Stimulated activated naive CD8-positive, alpha-beta T cell treated with anti-CD3 and anti-CD28 coated beads, Interleukin-15, Interleukin-2, amounts not matched to agents 100 U/mL and 50 U/mL, for 24 hours (primary cell): ENCODE measurements at places on chromosomes 11 and 22.

DNA sequence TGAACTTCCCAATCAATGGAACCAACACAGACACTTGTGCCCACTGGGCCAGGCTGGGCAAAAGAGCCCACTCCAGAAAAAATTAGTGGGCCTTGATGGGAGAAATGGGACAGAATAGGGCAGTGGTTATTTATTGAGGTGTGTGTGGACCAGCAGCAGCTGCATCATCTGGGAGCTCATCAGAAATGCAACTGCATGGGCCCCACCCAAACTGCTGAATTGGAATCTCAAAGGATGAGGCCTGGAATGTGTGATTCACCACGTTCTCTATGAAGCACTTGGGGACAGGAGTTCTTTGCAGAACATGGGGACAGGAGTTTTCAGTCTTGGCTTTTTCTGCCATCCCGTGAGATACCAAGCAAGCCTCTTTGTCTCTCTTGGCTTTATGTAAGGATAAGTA, 255.6 kb upstream of the PLET1 start:
- no peak for DNase-seq

DNA sequence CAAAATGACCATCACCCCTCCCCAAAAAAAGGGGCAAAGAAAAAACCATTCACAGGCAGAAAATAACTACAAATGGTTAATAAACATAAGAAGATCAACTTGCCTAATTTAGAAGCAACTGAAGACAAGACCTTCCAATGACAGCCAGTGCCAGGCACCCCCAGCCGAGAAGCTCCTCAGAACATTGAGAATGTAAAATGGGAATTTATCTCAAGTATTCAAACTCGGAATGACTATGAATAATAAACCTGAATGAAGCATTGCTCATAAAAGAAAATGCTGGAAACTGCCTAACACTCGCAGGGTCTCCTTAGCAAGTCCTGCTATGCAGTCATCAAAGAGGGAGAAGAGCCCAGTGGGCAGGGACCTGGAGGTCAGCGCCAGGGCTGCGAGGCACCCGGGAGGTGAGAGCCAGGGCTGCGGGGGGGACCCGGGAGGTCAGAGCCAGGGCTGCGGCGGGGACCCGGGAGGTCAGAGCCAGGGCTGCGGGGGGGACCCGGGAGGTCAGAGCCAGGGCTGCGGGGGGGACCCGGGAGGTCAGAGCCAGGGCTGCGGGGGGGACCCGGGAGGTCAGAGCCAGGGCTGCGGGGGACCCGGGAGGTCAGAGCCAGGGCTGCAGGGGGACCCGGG, 23.2 kb upstream of the MOB2 start:
- no peak for DNase-seq

GRCh38 chr11:35158701-35159510, 19.9 kb downstream of the CD44 start:
- no peak for DNase-seq

DNA sequence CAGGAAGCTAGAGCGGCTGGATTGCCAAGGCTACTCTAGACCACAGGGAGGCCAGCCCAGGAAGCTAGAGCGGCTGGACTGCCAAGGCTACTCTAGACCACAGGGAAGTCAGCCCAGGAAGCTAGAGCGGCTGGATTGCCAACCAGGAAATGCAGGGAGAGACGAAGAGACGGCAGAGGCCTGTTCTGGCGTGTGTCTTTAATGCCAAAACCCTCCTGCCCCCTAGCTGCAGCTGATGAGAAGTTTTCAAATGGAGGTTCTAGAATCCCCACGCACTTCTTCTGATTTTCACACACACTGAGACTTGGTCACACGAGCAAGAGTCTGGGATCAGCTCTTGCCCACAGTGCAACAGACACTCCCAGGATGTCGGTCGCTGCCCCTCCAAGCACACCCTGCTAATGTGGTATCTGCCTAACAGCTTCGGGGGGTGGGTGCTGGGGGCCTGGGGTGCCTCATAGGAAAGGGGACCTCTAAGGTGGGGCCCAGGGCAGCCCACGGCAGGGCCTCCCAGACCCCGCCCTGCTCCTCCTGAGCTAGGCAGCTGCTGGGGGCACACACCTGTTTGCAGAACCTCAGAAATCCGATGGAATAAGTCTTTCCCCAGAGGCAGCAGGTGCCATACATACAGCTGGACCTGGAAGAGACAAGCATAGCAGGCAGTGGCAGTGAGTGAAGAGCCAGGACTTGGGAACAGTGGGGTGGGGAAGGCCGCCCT, 28.5 kb downstream of the MAFF start:
- peak; percentile 40 for DNase-seq
